Amniotic stem cell (primary cell): ENCODE measurements at places on chromosomes 13 and 19.

DNA sequence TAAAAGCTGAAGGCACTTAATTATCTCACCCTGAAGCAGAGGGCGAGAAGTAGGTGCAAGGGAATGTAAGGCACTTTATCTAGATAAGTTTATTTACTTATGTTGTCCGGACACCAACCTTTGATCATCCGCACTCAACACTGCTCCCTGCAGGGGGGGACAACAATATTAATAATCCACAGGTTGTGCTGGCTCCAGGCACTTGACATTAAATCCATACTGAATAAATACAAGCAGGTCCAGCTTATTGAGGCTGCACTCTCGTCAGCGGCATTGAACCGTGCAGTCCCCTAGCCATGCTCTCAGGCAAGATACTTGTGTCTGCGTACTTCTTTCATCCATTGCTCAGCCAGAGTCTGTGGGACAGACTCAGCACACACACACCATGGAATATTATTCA lies 374.5 kb upstream of the NBEA start:
- DNase-seq = no peak

- DNase-seq = no peak
Observed at GRCh38 chr13:38826182-38826813, 139.4 kb downstream of the FREM2 start.

GRCh38 chr13:36131222-36131930 lies at the start of gene DCLK1:
Gene DCLK1 (minus strand): TSS chr13:36131382.
- no peak for DNase-seq

DNA sequence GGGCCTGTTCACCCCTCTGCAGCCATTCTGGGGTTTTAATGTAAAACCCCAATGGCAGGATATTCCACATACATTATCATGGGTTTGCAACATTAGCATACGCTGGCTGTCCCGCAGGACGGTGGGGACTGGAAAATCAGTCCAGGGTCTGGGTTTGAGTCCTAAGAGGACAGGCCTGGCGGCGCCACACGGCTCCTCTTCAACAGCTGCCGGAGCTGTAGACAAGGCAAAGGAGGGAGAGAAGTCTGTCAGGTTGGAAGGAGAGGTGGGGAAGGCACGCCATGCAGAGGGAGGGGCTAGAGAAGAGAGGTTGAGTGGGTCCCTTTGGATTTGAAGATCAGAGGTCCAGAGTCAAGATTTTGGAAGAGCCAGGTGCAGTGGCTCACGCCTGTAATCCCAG lies 11.9 kb downstream of the NFKBID start:
- DNase-seq = no peak

- no peak for DNase-seq
Observed at GRCh38 chr13:55359067-55359466, 1781.7 kb upstream of the PRR20A start.

- no peak for DNase-seq
Observed at GRCh38 chr13:111302045-111302726, 18.3 kb upstream of the TEX29 start.

- DNase-seq = no peak
Observed at GRCh38 chr19:11377756-11378155, 3.3 kb downstream of the SWSAP1 start.

DNA sequence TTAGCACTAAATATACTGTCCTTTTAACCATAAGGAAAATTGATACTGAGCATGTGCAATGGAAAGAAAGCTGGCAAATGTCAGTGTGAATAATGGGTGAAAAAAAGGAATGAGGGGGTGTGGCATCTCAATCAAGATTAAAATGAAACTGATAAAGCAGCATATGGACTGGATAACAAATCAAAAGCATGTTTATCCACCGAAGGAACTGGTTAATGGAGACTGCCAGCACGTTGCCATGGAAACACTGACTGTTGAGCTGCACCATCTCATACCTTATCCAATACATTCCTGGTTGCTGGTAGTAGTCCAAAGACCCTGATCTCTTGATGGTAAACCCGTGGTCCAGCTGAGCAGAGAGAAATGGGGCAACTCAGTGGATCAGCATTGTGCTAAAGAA lies 311.4 kb upstream of the MAB21L1 start:
- DNase-seq = no peak
